Stimulated activated CD8-positive, alpha-beta memory T cell treated with anti-CD3 and anti-CD28 coated beads, Interleukin-4, amount 100 ng/mL, for 24 hours (primary cell): ENCODE measurements at places on chromosomes 6 and 20.
A peak's percentile ranks its signal among the peaks of the same experiment; 100 is the strongest.

- no peak for DNase-seq
Measured at GRCh38 chr6:43428112-43428570, 800 bp downstream of the ABCC10 start.

DNA sequence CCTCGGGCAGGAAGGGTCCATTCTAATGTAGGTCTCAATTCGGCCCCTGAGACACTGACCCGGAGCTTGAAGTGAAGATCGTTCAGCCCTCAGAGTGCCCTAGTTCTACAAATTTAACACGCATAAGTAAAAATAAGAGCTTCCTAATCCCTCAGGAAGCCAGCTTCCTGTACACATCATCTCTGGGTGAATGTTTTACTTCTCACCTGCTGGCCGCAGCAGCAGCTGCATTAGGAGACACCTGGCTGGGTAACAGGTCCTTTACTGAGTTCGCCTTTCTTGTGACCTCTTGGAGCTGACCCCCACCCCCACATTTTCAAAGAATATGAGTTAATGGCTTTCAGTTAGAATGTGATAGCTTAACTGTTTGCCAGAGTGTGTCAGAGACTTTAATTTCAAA lies 165.0 kb downstream of the SMOC2 start:
- no peak for DNase-seq

GRCh38 chr6:26045065-26045927 lies 41.9 kb upstream of the HFE start:
- peak; percentile 32 for DNase-seq

GRCh38 chr6:46653439-46654195 lies 842 bp downstream of the SLC25A27 start:
- no peak for DNase-seq

DNA sequence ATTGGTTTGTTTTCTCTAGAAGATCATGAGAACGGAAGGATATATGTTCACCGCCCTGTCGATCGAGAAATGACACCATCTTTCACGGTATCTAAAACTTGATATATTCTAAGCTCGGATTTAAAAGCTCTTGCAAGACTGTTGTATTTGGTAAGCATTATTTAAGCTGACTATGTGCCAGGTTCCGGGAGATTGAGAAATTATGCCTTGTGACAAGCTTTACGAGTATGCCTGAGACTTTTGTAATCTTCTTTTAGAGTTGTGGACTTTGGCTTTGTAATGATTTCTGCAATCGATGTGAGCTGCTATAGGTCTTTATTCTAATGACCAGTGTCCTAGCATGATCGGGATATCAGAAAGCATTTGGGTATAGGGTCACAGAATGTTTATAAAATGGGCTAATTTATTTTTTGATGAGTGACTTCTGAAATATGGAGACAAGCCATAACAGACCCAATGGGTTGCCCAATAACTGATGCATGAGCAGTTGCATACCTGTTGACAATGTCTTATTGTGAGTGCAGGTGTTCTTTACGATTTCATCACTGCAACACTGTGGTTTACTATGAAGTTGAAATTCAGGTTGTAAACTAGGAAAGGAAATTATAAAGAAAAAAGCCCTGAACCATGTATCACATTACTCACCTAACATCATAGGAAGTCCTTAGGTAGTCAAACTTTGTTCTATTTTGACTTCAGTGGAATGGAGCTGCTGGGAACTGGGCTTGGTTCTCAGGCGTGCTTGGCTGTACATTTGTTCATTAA lies 14.0 kb downstream of the CDH26 start:
- no peak for DNase-seq

DNA sequence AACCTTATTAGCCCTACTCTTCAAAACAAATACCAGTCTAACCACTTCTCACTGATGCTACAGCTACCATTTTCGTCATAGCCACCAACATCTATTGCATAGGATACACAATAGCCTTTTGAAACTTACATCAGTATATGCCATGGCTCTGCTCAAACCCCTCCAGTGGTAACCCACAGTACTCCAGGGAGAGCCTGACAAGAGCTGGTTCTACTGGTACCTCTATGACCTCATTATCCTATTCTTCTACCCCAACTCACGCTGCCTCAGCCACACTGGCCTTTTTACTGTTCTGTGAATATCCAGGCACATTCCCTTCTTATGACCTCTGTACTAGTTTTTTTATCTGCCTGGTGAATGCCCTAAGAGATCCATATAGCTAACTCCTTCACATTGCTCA lies 157.6 kb downstream of the ARHGAP18 start:
- DNase-seq, result no peak

DNA sequence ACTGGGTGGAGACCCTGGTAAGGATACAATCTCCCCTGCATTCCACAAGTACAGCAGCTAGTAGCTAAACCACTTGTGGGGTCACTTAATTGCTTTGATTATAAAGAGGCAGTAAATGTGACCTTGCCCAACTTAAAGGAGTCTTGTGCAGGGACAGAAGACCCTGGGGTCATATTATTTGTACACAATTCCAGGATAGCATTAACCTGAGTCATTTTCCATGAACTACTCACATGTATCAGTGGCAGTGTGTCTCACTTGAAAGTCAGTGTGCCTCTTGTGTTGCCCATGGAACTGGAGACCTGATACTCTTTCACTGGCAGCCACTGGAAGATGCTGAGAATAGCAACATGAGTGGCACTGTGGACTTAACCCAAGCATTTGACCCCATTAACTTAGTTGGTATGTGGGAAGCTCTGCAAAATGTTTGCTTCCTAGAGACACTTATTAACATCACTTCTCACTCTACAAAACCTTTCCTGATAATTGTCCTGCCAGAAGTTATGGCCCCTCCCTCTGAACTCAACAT lies 28.9 kb downstream of the CLIC5 start:
- no peak for DNase-seq

DNA sequence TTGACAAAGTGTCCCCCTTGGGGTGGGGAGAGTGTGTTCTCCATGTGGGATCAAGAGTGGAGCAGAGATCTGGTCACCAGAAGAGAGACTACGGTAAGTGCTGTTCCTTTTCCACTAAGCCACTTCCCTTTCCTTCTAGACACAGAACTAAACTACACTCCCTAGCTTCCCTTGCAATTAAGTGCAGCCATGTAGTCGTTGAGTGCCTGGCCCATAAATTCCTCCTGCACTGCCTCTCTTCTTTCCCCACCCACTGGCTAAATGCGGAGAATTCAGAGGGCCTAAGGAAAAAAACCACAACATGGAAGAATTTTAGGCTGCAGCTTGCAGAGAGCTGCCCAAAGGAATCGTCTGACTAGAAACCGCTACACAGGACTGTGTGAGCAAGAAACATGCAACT lies 1.5 kb downstream of the WDR27 start:
- no peak for DNase-seq

DNA sequence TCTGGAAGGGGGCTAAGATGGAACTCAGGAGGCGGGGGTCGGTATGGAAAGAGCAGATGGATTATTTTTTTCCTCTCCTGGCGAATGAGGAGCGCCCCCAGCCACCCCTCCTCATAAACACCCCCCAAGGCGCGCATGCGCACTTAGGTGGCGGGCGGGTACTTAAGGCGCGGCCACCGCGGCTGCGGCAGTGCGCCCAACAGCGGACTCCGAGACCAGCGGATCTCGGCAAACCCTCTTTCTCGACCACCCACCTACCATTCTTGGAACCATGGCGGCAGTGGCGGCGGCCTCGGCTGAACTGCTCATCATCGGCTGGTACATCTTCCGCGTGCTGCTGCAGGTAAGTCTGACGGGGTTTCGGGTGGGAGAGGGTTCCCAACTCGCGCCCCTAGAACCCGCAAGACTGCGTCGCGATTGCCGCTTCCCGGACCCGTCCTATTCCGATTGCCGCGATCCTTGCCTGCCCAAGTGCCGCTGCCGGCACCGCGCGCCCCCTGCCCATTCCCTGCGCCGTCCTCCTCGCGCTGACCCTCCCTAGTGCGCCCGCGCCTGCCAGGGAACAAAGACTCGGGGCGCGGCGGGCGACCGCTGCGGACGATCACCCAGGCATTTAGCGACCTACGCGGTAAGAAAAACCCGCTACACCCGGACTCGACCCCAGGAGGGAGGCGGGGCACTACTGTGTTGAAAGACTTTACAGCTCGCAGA lies at the start of gene NNAT:
Gene NNAT (plus strand): TSS at position 190 of the 711 bp plus-strand sequence. CDS start 82 bp downstream, at position 272.
- no peak for DNase-seq
